Aorta (tissue), 5 donors: ENCODE measurements at places on chromosomes 1 and 21.

- no peak for DNase-seq
Observed at GRCh38 chr1:175530183-175530582, 213.2 kb downstream of the TNR start.

DNA sequence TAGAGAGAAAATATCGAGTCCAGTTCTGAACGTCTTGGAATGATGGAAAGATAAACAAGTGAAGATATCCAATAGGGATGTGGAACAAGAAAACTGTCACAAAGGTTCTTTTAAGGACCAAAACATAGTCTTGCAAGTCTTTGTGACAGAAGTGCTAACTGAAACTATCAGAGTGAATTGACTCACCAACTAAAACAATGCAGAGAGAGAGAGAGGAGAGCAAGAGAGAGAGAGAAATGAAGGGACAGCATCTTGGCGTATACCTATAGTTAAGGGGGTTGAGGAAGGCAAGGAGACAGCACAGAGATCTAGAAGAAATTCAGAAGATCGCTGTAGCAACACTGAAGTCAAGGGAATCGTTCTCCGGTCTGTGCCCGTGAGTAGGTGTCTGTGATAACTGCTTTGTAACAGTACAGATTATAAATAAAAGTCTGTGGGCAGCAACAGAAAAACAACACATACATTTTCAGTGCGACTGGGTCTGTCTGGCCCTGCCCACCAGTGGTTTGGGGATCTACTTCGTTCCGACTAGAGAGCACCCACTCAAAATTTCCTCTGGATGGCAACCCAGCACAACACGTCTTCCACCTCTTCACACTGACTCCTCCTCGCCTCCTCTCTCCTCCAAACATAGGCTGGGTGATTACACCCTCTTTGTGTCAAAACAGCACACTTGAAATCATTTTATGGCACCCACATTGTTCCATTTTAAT lies 4.8 kb upstream of the COA6 start:
- DNase-seq = no peak

DNA sequence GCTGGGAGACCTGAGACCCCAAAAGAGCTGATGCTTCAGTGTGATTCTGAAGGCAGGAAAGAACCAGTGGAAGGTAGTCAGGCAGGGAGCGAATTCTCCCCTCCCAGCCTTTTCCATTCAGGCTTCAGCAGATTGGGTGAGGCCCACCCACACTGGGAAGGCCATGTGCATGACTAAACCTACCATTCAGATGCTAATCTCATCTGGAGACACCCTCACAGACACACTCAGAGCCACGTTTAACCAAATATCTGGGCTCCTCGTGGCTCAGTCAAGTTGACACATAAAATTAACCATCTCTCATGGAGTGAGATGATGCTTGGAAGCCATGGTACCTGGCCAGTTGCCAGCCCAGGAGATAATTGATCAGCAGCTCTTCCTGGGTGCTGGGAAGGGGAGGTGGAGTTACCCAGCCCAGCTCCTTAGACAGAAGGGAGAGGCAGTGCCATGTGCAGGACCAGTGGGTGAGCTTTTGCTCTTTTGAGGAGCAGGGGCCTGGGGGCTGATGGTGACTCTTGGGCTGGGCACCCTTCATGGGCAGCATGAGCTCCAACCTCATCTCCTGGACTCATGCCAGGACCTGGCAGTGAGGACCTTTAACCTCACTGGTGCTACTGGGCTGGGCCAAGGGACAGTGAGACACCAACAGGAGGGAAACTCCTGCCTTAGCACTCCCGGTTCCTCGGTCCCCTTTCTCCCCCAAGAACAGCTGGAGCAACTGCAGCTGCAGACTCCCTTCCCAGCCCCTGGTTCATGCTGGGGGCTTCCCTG lies 89.0 kb upstream of the ACTL8 start:
- DNase-seq = no peak

- peak; percentile 83 for DNase-seq
Observed at GRCh38 chr21:45970674-45971615, 10.6 kb upstream of the COL6A1 start.

DNA sequence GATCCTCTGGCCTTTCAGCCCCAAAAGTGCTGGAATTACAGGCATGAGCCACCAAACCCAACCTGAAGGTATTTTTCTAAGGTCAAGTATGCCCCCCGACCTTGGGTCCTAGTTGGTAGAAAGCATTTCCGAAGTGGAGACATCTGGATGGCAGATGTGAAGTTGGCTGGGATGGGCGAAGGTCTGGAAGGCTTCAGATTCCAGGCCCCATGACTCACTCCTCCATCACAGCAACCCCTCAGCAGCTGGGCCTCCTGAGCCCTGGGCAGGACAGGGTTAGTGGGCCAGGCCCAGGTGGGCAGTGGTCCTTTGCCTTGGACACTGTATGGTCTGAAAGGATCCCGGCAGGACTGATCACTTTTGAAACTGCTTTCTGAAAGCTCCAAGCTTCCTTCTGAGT lies 23.3 kb downstream of the NAV1 start:
- DNase-seq = no peak

DNA sequence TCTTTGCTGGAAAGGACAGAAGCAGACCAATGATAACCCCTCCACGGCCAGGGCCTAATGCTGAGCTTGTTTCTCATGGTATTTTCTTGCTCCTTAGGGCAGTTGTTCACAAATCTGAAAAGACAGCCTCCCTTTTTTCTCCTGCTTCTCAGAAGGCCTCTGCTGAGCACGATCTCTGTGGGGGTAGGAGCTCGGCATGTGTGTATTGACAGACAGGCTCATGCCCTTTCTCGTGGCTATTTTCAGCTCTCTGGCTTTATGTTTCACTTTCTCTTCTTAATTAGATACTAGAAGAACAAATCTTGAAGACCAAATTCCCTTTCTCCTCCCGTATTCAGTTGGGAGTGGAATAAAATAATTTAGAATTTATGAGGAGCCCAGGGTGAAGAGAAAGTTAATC lies 768 bp upstream of the RIIAD1 start:
- DNase-seq = no peak

DNA sequence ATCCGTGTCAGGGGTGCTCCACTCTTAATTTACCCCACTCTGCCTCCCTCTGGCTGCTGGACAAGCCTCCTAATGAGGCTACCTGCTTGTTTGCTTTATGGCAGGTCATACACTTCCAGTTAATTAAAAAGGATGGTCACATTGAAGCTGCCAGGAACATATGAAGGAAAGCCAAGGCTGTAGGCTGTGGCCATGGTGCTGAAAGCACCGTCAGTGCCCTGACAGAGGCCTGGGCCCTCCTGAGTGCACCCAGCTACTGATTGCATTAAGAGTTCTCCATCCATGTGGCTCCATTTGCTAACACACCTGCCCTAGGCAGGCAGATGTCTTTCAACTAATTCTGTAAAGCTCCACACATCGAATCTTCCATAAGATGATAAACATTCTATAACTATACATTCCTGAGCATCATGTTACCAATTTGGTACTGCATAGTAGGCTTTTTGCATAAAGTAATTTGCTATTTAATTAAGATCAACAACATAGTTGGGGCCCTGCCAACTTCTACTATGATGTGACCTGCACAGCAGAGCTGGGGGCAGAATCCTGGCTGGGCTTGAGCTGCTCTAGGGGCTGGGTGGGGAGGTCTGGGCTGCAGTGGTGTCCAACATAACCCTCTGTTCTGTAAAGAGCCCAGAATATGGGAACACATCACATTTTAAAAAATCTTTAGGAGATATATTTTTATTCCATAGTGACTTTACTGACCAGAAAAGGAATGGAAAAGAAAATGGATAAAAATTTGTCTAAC lies 224.8 kb downstream of the SIPA1L2 start:
- no peak for DNase-seq

GRCh38 chr1:201076092-201076491 lies 36.1 kb downstream of the CACNA1S start:
- DNase-seq = no peak

GRCh38 chr1:182595641-182596240 lies 6.7 kb upstream of the RNASEL start:
- DNase-seq = peak; percentile 83

- no peak for DNase-seq
Observed at GRCh38 chr1:110234691-110235090, 24.6 kb downstream of the KCNC4 start.

GRCh38 chr1:160247053-160247452 lies 15.3 kb downstream of the DCAF8 start:
- DNase-seq = no peak

- DNase-seq = no peak
Observed at GRCh38 chr1:85343213-85343611, 66.8 kb upstream of the BCL10 start.

- DNase-seq = no peak
Observed at GRCh38 chr21:38054334-38054733, 138.1 kb upstream of the KCNJ6 start.

DNA sequence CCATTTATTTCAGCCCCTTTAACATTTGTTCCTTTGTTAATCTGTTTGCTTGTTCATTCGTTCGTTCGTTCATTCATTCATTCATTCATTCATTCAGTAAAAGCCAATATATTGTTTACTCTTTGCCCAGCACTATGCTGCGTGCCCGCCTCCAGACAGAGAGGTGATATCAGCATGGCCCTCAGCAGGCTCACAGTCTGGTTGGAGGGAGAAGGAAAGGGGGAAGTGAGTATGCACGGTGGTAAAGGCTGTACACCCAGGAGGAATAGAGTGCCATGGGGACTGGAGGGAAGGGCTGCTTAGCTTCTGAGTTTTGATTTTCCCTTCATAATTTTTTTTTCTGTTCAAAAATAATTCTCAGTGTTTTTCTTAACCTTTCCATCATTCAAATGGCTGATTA lies 144.7 kb downstream of the NOS1AP start:
- no peak for DNase-seq

- DNase-seq = no peak
Observed at GRCh38 chr1:177289532-177289931, 118.8 kb downstream of the BRINP2 start.

DNA sequence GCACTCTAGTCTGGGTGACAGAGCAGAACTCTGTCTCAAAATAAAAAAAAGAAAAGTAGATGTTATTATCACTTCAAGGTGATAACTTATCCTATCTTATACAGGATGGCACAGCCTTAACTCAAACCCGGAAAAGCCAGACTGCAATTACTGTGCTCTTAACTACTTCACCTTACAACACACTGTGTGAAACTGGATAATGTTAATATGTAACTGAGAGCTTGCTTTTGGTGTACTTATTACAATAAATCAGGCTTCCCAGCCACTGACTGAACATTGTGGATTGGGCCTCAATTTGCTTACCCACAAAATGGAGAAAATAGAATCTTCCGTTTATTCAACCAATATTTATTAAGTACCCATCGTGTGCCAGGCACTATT lies 1.4 kb downstream of the ORC1 start:
- DNase-seq = no peak

DNA sequence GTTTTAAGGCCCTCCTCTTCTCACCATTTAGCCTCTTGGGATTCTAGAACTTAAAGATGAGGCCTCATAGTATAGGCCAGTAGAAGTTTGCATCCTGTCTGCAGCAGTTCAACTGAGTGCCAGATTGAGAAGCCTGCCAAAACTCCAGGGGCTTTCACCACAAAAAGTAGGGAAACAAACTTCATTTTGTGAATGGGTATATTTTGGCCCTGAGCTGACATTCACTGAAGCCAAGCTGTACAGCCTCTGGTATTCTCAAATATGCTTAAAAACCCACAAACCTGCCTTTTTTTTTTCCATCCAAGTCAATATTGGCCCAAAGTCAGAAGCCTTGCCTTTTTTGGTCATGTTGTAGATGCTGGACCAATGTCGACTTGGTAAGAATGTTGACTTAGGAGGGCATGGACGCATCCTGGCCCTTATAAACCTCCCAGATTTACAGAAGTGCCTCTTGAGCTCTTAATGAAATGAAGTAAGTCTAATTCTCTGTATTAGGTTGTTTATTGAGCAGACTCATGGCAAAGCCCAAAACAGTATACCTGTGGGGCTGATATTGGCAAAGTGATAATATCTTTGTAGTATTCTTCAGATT lies 337.5 kb downstream of the CHRM3 start:
- DNase-seq = no peak

GRCh38 chr1:56788588-56788987 lies 30.6 kb downstream of the FYB2 start:
- no peak for DNase-seq

DNA sequence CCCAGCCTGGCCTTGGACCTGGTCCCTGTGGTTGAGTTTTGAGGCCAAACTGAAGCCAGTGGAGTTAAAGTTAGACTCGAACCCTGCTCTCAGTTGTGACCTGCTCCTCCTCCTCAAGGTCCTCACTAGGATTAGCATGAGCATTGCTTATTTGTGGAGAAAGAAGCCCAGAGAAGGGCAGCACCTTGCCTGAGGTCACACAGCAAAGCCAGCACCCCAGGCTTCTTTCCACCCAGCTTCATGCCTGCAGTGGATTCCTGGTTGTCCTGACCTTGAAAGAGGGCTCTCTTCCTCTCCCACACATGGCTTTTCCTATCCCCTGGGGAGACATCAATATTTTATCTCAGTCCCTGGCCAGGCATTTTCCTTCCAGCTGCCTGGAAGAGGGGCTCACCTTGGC lies 2.8 kb downstream of the LDLRAP1 start:
- DNase-seq = no peak

- DNase-seq = peak; percentile 92
Observed at GRCh38 chr21:35256468-35256988, 207.4 kb upstream of the RUNX1 start.

DNA sequence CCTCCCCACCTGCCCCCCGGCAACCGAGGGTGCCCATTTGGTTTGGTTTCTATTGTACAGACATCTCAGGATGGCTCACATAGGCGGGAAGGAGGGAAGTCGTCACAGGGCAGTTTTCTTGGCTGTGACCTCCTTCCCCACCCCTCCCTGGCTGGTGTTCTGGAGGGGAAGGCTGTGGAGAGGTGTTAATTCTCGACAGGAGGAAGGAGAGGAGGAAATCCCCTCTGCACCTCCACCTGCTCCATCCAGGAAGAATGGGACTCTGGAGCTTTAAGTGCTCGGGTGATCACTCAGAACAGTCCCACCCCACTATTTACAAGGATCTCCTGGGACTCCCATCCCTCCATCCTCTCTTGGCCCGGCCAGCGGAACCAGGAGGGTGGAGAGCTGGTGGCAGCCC lies 7.6 kb downstream of the MEX3A start:
- DNase-seq = no peak

DNA sequence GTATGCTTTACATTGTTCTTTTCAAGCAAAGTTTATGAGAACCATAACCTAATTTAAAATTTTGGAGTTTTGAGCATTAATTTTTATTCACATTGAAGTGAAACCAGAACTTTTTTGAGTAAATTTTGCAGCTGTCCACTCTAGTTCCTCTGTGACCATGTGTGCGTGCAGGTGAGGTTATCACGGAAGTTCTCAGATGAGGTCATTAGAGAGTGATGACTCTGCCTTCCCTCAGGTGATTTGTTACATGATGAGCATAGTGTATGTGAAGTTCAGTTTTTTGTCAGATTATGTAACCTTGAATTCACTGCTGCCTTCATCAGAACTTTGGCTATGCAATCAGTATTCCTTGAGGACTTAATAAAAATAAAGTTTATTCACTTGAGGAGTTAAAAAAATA lies 828.2 kb downstream of the ADGRL2 start:
- no peak for DNase-seq

- DNase-seq = no peak
Observed at GRCh38 chr1:25484096-25484495, 53.4 kb downstream of the MACO1 start.

GRCh38 chr1:160614410-160614809 lies 32.4 kb downstream of the SLAMF1 start:
- no peak for DNase-seq
